ENCODE measurements at places on chromosomes 11 and 22. TPM values are rescaled to one million over a fixed set of nuclear protein-coding genes. Genes with fewer than 3 reads are reported as not detected.

Gene PELI3
- total RNA-seq = 7.0 TPM

- DNase-seq = no peak
Measured at GRCh38 chr11:11397036-11397415, 44.0 kb upstream of the CSNK2A3 start.

DNA sequence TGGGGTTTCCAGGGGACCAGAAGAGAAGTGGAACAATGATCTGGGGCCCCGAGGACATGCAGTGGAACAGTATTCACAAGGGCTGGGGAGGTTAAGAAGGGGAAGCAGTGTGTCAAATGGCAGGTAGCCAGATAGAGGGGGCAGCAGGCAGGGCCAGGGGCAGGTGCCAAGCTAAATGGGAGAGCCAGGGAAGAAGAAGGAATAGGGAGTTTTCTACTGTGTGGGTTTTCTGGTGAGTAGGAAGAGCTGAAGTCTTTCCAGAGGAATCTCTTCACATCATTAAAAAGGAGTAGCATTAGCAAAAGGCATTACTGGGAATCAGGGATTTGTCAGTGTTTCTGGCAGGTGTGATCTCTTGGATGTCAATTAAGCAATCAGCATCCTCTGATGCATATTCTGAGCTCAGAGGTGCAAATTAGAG lies 55.8 kb downstream of the IRAG1 start:
- DNase-seq = no peak

Gene LPXN
- total RNA-seq = 108 TPM

GRCh38 chr22:35480627-35481550 lies 59.7 kb upstream of the RASD2 start:
- no peak for DNase-seq

DNA sequence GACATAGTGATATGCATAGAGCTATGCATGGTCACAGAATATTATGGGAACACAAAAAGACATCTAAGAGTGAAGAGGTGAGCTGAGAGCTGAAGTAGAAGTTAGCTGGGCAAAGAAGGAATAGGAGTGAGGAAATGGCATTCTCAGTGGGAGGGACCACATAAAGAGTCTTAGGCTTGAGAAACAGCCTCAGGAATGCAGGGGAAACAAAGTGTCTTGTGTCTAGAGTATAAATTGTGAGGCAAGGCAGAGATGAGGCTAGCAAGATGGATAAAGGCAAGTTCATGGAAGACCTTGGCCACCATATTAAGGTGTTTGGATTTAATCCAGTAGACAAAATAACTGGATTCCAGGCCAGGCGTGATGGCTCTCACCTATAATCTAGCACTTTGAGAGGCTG lies 40.6 kb upstream of the CRTAM start:
- DNase-seq = no peak

DNA sequence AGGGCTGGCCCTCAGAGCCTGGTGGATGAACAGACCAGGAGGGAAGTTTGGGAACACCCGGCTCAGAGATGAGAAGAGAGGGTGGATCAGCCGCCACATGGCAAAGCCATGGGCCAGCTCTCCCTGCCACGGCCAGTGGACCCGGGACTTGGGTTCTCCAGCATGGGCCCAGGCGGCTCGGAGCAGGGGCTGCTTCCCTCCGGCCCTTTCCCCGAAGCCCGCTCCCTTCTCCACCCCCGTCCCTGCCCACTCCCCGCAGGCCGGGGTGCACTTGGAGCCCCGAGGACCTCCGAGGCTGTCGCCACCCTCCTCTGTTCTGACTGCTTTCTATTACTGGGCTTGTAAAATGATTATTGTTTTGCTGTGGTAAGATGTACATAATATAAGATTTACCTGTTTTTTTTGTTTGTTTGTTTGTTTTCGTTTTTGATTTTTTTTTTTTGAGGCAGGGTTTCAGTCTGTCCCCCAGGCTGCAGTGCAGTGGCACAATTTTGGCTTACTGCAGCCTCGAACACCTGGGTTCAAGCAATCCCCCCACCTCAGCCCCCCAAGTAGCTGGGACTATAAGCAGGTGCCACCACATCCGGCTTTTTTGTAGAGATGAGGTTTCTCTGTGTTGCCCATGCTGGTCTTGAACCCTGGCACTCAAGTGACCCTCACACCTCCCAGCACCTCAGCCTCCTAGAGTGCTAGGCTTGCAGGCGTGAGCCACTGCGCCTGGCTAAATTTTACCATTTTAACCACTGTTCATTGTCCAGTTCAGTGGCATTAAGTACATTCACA lies 11.3 kb upstream of the TH start:
- DNase-seq = no peak

Gene SAC3D1
- 14.2 TPM for total RNA-seq

Gene CHRM1
- not detected for total RNA-seq

Gene ART1
- not detected for total RNA-seq

Gene ACR
- total RNA-seq = not detected

Gene NCAM1
- total RNA-seq = not detected

GRCh38 chr11:35752115-35752514 lies 89.5 kb downstream of the TRIM44 start:
- no peak for DNase-seq

DNA sequence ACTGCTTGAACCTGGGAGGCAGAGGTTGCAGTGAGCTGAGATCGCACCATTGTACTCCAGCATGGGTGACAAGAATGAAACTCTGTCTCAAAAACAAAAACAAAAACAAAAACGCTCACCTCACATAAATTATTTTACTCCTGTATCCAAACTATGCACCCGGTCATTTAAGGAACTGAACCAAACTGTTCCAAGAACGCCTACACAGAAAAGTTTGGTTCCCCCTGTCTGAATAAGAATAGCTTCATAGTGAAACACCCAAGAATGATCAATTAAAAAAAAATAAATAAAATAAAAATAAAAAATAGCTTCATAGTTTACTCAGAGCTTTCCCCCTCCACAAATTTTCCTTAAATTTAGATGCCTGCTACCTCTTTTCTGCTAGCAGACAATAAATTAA lies 13.7 kb downstream of the NUP98 start:
- no peak for DNase-seq

- DNase-seq = peak; percentile 5
Measured at GRCh38 chr11:2789331-2789730, 89.5 kb upstream of the KCNQ1OT1 start.

Gene ALG9
- total RNA-seq = 26.7 TPM

Gene OR5B17
- total RNA-seq = not detected

GRCh38 chr11:130677486-130678153 lies 229.2 kb downstream of the ADAMTS15 start:
- no peak for DNase-seq

Gene ACRV1
- total RNA-seq = not detected

DNA sequence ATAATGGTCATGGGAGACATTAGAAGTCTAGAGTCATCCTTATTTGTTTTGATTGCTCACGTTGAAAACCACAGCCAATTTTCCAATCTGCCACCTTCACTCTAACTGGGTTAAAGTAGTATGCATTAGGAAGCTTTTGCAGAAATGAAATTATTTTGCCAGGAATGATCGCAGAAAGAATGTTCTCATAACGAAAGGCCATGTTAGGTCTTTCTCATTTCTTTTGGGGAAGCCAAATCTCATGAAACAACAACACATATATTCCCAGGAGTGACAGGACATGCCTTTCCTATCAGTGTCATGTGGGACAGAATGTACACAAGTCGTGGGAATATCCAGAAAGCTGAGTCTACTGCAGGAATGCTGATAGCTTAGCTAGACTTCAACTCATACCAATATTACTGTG lies 386.3 kb downstream of the AASDHPPT start:
- no peak for DNase-seq

DNA sequence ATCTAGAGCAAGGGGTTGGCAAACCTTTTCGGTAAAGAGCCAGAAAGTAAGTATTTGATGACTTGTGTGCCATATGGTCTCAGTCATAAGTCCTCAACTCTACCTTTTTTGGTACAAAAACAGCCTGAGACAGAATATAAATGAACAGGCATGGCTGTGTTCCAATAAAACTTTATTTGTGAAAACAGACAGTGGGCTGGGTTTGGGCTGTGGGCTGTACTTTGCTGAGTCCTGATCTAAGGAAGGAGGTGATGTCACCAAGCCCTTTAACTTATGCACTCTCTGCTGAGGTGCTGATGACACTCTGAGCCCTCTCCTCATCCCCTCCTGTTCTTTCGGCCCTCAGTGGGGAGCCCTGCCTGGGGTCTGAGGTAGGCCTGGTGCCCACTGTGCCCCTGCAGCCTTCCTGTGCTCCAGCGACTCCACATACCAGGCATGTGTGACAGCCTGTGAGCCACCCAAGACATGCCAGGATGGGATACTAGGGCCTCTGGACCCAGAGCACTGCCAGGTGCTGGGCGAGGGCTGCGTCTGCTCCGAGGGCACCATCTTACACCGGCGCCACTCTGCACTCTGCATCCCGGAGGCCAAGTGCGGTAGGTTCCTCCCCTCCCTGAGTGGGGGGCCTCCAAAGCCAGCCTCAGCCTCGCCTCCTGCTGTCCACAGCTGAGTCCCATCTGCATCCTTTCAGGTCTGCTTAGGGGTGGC lies 85.9 kb upstream of the MYOD1 start:
- no peak for DNase-seq

DNA sequence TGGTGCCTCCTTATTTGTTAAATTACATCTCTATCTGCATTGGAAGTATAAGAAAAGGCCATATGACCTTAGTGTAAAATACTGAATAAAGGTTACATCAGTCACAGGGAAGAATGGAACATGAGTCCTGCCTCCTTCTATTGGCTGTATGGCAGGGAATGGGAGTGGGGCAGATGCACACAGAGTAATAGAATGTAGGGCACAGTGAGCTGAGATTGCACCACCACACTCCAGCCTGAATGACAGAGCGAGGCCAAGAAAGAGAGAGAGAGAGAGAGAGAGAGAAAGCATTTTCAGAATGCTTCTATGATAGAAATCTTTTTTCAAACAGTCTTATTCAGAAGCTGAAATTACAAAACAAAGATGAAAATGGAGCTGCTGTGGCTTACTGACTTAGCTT lies 58.8 kb downstream of the SLN start:
- DNase-seq = no peak

- DNase-seq = no peak
Measured at GRCh38 chr11:70625051-70625450, 226.7 kb downstream of the CTTN start.

DNA sequence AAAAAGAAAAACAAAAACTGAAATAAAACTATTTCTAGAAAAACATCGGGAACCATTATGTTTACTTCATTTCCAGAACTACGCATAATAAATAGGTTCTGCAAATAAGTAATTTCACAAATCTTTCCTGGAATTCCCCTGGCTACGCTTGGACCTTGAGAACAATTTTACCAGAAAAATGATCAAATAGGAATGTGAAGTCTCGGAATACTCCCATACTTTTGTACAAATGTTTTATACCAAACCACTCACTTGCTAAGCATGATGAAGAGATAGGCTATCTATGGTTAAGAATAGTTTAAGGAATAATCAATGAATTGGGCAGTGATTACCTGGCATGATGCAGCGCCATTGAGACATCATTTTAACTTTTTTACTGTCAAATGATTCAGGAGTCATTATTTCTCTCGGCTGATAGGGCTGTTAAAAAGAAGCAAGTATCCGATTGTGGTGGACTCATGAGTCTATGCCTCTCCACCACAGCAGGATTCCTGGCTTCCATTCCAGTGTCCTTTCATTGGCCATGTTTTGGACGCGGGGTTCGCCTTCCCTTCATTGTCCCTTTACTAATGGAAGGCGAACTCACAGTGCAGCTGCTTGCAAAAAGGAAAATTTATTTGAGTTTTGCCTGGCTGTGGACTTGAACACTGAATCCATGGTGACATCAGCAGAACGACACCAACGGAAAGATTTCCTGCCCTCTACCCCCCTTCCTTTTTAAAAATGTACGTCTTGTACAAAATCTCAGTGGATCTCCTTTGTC lies 39.9 kb upstream of the BLID start:
- DNase-seq = no peak

- DNase-seq = no peak
Measured at GRCh38 chr11:126996036-126996804, 4.3 kb downstream of the KIRREL3 start.

DNA sequence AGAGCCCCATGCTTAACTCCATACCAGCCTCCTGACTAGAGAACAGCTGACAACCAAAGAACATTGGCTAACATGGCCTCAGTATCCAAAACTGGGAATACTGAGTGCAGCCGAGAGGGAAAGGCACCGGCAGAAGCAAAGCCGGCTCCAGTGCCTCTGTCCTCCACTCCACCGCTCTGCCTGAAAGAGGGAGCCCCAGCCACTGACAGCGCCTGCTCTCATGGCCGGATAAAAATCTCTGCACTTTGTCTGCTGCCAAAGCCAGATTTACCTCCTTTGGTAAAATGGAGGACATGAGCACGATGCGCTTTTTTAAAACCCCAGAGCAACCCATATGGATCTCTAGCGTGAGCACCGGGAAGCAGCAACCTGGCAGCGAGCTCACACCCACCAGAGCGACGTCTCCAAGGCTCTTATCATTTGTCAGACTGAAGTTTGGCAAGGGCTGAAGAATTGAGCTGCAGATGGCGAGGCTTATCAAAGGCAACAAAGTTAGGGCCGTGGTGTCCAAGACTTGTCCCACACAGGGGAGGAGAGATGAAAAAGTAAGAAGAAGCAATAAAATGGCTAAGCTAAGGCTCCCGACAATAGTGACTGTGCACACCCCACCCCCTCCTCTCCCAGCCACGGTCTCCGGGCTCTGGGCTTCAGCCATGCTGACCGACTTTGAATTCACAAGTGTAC lies 71.4 kb downstream of the EFCAB6 start:
- no peak for DNase-seq

GRCh38 chr11:117824571-117825537 lies at the start of gene FXYD2:
FXYD2 (minus strand) TSS chr11:117824744; CDS start chr11:117824678, 66 bp downstream.
- DNase-seq = peak; percentile 6

GRCh38 chr11:75582895-75583717 lies 21.1 kb downstream of the SERPINH1 start:
- DNase-seq = peak; percentile 78

GRCh38 chr22:22884888-22885840 lies 2.5 kb upstream of the IGLL5 start:
- peak; percentile 71 for DNase-seq

Gene LMO1
- total RNA-seq = not detected

- no peak for DNase-seq
Measured at GRCh38 chr22:17875156-17875555, 100.9 kb upstream of the BID start.

Gene MYBPC3
- total RNA-seq = not detected

DNA sequence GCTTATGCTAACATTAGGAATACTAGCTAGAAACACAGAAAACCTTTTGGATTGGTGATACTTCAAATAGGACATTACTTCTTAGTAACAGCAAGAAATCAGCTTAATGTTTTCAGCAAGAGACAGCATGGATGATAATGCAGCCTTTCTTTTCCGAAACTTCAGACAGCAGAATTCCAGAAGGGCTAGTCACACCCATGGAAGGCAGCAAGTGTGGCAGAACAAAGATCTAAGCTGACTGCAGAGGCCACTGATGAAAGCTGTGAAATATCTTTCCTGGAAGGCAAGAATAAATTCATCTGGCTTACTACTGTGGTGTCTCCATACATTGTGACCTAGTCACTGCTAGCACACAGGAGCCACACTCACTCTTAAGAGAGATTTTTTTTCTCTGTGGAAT lies 100.3 kb downstream of the CCDC83 start:
- no peak for DNase-seq

Gene FOLR3
- not detected for total RNA-seq

GRCh38 chr11:36251823-36252222 lies 37.4 kb downstream of the COMMD9 start:
- DNase-seq = no peak

Gene ZNHIT2
- 9.3 TPM for total RNA-seq

- no peak for DNase-seq
Measured at GRCh38 chr11:126186025-126186698, 25.3 kb downstream of the RPUSD4 start.
